ENCODE measurements at places on chromosomes 7 and 10. TPM values are rescaled to one million over a fixed set of nuclear protein-coding genes. Genes with fewer than 3 reads are reported as not detected.

The STAMBPL1 gene
- 12.0 TPM for total RNA-seq

The SPDYE1 gene
- total RNA-seq, result not detected

The STN1 gene
- 24.2 TPM for total RNA-seq

DNA sequence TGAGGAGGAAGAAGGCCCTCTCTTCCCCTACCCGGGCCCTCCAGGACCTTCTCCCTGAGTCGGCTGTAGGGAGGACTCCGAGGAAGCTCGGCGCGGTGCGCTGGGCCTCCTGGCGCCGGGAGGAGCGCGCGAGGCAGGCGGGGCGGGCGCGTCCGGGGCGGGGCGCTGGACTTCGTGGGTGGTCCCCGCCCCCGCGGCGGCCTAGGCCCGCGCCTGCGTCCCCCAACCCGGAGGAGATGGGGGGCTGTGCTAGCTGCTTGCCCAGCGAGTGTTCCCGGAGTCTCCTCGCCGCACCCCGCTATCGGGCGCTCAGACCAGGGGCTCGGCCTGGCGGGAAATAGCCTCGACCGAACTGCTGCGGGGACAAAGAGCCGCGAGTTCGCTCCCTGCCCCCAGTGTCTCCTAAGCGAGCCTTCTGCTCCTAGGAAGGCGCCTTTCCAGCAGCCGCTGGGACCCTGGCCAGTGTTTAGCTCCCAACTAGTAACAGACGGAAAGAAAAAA lies 19.2 kb upstream of the SMO start:
- no peak overlapping the region for H3K27ac ChIP-seq
- no peaks in the 10 kb centered on the region for H3K36me3 ChIP-seq
- no peaks in the 10 kb centered on the region for H3K27me3 ChIP-seq
- peak; percentile 84 for DNase-seq
- no peaks in the 10 kb centered on the region for H3K4me1 ChIP-seq
- H3K4me3 ChIP-seq, result peak overlapping the region; percentile 27

DNA sequence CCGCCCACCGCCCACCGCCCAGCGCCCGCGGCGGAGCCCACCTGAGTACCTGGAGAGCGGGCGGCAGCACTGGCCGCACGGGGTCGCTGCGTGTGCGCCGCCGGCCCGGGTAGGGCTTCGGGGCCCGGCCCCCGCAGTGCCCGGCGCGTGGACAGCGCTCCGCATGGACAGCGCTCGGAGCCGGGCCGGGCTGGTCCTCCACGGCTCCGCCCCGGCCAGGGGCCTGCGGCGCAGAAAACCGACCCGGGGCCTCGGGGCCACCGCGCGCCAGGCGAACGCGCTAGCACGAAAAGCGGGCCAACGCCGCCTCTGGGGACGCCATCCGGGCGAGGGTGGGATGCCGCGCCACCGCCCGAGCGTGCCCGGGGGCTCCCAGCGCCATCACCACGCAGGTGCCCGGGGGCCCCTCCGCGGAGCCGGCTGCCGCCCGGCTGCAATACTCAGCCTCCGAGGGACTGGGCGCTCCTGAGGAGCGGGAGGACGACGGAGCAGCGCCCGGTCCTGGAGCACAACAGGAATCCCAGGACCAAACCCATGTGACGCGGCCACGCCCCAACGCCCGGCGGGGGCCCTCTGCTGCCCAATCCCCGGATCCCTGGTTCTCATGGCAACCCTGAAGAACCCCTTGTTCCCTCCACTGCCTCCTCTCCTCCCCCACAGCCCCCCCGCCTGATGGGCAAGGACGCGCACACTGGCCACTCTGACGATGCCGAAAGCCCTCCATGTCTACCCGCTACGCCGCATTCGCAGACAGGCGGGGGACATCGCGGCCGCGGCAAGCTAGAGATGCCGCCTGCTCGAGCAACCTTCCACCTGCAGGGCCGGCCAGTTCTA lies at the start of gene GRB10:
GRB10 (minus strand) TSS at position 522 of the 834 bp plus-strand sequence. CDS start 50,574 bp downstream, outside the sequence.
- H3K27ac ChIP-seq, result no peak within 1 kb of the TSS
- no peaks in the 10 kb centered on the region for H3K27me3 ChIP-seq
- no peaks in the 10 kb centered on the region for H3K36me3 ChIP-seq
- H3K4me3 ChIP-seq, result no peak within 1 kb of the TSS

DNA sequence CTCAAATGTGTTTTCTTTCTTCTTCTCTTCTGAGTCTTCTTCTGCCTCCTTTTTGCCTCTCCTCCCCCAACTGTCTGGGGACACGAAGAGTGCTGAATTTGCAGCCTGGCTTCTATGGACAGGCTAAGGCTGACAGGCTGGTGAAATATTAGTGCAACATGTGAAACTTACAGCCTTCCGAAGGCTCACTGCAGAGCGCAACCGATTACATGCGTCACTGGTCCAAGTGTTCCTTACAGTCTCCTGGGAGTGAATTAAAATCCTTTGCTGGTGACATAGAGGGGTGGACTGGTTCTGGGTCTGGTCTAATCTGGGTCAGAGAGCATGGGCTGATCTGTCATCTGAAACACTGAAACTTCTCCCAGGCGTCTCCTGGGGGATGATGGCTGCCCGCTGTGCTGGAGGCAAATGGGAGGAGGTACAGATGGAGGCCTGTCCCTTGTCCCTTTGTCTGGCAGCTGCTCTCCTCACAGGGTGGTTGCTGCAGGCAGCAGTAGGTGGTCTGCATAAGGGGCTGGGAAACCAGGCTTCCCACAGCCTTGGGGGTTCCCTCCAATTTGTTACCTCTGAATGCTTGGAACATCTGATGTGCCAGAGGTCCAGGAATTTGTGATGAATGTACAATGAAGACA lies 143.8 kb upstream of the BMPER start:
- no peaks in the 10 kb centered on the region for H3K27me3 ChIP-seq
- no peak overlapping the region for H3K4me3 ChIP-seq
- H3K36me3 ChIP-seq, result no peaks in the 10 kb centered on the region
- no peak for DNase-seq
- no peaks in the 10 kb centered on the region for H3K4me1 ChIP-seq

GRCh38 chr7:46387646-46388045 lies 466.6 kb upstream of the IGFBP3 start:
- DNase-seq, result no peak
- no peak overlapping the region for H3K4me3 ChIP-seq
- H3K27me3 ChIP-seq, result no peaks in the 10 kb centered on the region
- no peaks in the 10 kb centered on the region for H3K36me3 ChIP-seq
- H3K27ac ChIP-seq, result no peak overlapping the region
- no peaks in the 10 kb centered on the region for H3K4me1 ChIP-seq

DNA sequence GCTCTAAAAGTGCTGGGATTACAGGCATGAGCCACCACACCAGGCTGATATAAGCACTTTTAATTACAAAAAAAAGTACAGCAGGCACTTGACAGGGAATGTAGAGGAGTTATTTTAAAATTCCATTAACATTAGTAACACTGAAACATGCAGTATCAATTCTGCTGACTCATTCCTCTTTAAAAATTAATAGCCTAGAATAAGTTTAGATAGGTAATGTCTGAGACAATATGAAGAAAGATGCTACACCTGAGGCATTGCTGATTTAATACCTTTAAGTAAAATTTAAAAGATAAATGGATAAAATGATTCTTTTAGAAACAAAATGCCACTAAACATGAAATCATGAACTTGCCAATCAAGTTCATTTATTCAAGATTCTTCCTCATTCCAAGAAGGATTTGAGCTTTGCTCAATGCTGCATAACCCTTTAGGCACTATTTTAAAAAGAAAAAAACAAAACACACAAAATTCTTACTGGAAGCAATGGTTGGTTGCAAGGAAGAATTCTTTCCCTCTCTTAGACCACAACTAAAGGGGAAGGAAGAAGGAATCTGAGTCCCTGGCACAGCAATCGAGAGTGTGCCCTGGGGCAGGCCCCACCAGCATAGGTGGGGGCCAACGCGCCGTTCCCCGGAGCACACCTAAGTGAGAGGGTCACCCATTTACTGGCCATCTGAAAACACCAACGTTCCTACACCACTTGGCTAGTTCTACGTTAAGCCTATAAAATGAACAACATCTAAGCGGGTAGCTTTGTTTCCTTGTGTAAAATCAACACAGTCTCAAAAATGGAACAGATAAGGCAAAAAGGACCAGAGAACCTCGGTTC lies 26.6 kb downstream of the ESYT2 start:
- H3K4me3 ChIP-seq, result no peak overlapping the region
- DNase-seq, result no peak
- H3K27me3 ChIP-seq, result no peaks in the 10 kb centered on the region
- H3K36me3 ChIP-seq, result no peaks in the 10 kb centered on the region
- no peak overlapping the region for H3K27ac ChIP-seq

DNA sequence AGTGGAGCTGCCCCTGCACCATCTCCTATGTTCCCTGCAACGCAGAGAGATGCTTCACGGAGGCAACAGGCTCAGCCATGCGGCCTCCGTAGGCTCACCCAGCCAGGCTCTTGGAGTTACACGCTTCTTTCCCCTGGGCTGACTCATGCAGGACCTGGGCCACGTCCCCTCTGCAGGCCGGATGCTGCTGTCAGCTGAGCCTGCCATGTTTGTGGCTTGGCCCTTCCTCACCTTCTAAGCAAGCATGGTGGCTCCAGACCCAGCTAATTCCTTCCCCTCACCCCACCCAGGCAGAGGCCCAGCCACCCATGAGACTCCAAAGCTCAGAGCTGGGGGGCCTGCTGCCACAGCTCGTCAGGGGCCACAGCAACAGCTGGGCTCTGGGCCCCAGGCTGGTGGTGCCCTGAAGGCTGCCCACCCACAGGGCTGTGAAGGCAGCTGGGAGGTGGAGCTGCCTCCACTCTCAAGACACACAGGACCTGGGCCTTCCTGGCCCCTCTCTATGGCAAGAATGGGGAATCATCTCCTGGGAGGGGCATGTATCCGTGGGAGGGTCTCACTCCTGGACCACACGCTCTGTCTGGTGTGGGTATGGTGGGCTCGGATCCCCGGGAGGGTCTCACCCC lies 219.6 kb downstream of the ELFN1 start:
- H3K4me1 ChIP-seq, result no peaks in the 10 kb centered on the region
- no peak for DNase-seq
- H3K27me3 ChIP-seq, result no peaks in the 10 kb centered on the region
- H3K36me3 ChIP-seq, result no peaks in the 10 kb centered on the region

DNA sequence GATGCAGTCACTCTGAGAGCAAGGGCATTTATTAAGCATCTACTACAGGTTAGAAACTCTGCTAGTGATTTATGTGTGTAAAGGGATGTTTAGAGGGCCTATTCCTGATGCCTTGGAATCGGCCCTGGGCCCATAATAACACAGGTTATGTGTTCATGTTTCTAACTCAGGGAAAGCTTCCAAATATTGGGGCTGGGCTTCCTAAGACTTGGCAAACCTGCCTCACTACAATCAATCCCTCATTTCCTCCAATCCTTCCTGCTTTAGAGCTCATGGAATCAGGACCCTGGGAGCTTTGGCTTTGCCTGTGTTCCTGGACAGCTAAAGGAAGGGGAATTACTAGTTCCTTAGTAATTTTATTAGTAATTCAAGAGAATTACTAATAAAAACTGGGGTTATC lies 148.8 kb downstream of the HIBADH start:
- DNase-seq, result no peak
- no peaks in the 10 kb centered on the region for H3K27me3 ChIP-seq

GRCh38 chr7:101671371-101672356 lies 42.6 kb upstream of the MYL10 start:
- H3K27me3 ChIP-seq, result no peaks in the 10 kb centered on the region
- no peak overlapping the region for H3K27ac ChIP-seq
- DNase-seq, result no peak
- H3K4me1 ChIP-seq, result no peaks in the 10 kb centered on the region
- H3K36me3 ChIP-seq, result no peaks in the 10 kb centered on the region
